SJCRH30 (cell line): ENCODE measurements at places on chromosomes 7 and 10. TPM values are rescaled to one million over a fixed set of nuclear protein-coding genes. Genes with fewer than 3 reads are reported as not detected.

GRCh38 chr7:37974711-37975110, 54.3 kb downstream of the EPDR1 start:
- H3K36me3 ChIP-seq: no peaks in the 10 kb centered on the region
- H3K27ac ChIP-seq: no peak overlapping the region
- no peaks in the 10 kb centered on the region for H3K4me1 ChIP-seq
- H3K4me3 ChIP-seq: no peak overlapping the region

DNA sequence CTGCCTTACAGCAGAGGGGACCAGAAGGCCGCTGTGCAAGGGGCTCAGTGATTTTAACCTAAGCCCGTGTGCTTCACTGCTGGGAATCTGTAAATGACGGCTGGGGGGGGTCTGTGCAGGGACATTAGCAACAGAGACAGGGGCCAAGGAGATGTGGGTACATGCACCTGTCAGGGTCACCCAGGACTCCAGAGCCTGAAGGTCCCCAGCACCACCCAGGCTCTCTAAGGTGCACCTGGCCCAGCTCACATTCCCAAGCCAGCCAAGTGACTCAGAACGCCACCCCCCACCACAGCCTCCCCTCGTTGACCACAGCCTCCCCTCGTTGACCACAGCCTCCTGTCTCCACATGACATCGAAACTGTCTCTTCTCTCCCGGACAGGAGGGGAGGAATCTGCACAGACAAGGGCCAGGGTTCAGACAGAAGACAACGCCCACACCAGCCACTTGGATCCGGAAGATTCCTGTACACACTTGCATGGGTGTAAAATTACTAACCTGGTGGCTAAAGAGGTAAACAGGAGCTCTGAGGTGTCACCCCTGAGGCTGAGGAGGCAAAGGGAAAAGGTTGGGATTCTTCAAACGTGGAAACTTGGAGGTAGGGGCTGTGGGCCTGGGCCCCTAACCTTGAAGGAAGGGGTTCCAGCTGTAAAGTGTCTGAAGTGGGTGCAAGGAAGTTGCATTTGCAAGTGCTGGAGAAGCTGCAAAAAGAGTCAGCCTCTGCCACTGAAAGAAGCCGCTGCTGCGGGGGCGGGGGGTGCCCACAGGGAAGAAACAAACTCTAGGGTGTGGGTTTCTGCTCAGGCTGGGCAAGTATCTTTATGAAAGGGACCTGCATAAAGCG, 27.0 kb downstream of the CALML3 start:
- no peak overlapping the region for H3K4me3 ChIP-seq
- no peaks in the 10 kb centered on the region for H3K36me3 ChIP-seq
- H3K27ac ChIP-seq: peak overlapping the region; percentile 56
- DNase-seq: peak; percentile 65

DNA sequence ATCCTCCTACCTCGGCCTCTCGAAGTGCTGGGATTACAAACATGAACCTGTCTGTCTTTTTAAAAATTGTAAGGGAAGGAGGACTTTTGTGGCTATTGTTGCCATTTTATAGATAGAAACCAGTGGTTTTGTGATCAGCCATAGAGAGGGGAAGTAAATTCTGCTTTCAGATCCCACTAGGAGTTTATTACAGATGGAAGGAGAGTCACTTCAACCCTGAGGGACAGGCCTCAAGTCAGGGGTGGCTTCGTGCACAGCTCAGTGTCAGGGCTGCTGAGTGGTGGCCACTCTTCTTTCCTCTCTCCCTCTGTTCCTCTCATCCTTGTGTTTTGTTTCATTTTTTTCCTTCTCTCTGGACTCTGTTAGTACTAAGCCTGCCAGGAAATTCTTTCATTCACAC, 60.8 kb downstream of the OGDH start:
- H3K27ac ChIP-seq: no peak overlapping the region
- peaks cover 4% of the 10 kb centered on the region; the same call in 1 of the 2 replicates for H3K36me3 ChIP-seq
- no peak overlapping the region for H3K4me3 ChIP-seq
- H3K27me3 ChIP-seq: no peaks in the 10 kb centered on the region

The LBX1 gene
- total RNA-seq: 13.5 and 13.7 TPM in 2 replicates

The TMEM270 gene
- not detected in 2 replicates for total RNA-seq

The SRRM3 gene
- 0.43 and 0.51 TPM in 2 replicates for total RNA-seq

The AGR3 gene
- total RNA-seq: not detected in 2 replicates

The PIK3CG gene
- not detected in 2 replicates for total RNA-seq
